ENCODE measurements at places on chromosomes 1 and 21.

DNA sequence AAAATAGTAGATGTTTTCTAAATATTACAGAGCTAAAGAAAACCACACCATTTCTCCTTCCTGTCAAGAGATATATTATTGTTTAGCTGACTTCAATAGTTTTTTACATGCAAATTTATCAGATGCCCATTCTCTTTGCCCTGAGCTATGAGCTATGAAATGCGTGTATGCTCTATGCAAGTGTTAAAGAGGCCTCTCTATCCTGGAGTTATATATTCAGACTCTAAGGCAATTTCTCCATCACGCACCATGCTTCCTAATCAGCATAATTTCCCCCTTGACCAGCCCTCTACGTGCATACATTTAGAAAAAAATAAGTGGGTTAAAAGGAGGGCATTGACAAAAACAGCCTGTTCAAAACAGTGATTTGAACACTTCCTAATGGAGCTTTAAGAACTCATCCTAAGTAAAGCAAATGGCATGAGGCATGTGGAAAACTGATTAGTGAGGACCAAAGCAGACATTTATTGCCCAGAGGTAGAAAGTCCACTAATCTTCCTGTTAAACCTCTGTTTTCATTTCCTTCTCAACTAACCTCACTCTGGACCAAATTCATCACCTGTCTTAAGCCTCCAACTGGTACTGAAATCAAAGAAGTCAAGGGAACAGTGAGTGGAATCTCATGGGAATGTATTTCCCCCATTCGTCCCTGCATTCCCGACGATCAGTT, 565.8 kb upstream of the PKN2 start:
- no peak for DNase-seq

GRCh38 chr1:33741749-33742148, 122.1 kb upstream of the HMGB4 start:
- no peak for DNase-seq

DNA sequence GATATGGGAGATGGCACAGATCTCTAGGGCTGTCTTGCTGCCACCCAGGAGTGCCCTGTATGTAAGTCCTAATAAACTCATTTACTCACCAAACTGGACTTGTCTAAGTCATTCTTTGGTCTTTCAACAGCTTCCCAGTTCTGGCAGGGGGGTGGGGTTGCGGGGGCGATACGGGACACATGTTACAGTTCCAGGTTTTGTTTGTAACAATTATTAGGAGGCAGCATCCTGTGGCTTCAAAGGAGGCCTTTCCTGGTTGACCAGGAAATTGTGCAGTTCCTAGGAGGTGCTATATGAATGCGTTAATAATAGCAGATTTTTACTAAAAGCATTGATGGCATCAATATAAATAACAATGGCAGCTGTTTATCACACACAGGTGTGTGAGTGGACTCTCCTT, 42.7 kb upstream of the TRIM45 start:
- no peak for DNase-seq

DNA sequence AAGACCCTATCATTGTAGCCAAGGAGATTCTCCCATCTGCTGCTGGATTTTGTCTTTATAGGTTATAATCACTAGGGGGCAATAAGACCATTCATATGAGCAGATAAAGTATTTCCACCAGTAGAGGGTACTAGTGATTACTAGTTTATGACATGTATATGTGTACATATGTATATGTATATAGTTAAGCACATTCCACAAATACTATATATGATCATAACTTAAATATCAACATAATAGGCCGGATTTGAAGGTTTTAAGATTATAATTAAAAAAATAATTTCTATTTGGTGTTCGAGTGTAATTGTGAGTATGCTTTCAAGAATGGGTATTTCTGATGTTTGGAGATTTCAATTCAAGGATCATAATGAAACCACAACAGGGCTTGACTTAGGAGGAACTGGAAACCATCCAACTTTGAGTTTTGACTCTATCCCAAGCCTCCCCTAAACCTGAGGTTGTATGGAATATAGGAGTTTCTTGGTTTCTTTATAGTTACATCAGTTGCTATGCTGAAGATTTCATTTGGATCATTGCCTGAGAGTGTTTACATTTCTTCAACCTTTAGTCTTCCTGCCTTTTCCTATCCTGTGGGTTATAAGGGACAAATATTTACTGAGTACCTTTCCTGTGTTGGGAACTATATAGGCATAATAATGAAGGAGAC, 16.9 kb downstream of the TCEANC2 start:
- DNase-seq = peak; percentile 68

DNA sequence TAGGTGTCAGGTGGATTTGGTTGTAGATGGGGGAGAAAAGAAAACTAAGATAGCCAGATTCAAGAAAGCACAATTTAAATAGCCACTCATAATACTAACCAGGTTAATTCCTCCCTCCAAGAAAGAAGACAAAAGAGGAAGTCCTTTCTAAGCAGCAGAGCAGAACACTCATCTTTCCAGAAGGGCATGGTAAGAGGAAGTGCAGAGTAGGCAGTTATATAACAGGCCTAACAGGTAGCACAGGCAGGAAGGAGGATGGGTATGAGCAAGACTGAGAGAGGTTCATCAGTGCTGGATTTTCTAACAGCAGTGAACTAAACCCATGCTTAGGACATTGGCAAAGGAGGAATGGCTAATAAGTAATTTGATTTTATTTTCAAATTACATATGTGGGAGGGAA, 517.5 kb downstream of the PLPP3 start:
- DNase-seq = peak; percentile 6

- no peak for DNase-seq
These were observed 32.0 kb downstream of the DNAJC6 start for GRCh38 chr1:65341381-65341780.

GRCh38 chr1:4664606-4665005, 10.2 kb downstream of the AJAP1 start:
- DNase-seq = no peak

DNA sequence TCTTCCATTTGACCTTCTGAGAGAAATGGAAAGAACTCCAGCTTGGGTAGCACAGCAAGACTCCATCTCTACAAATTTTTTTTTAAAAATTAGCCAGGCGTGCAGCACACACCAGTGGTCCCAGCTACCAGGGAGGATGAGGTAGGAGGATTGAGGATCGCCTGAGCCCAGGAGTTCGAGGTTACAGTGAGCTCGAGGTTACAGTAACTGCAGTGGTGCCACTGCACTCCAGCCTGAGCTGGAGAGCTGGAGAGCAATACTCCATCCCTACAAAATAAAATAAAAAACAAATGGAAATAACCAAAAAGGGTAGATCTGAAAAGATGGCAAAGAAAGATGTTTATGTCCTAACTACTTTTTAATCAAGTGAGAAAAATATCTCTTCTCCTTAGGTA, 14.5 kb downstream of the POGZ start:
- no peak for DNase-seq

GRCh38 chr1:221347706-221348105, 394.2 kb downstream of the DUSP10 start:
- DNase-seq = no peak

DNA sequence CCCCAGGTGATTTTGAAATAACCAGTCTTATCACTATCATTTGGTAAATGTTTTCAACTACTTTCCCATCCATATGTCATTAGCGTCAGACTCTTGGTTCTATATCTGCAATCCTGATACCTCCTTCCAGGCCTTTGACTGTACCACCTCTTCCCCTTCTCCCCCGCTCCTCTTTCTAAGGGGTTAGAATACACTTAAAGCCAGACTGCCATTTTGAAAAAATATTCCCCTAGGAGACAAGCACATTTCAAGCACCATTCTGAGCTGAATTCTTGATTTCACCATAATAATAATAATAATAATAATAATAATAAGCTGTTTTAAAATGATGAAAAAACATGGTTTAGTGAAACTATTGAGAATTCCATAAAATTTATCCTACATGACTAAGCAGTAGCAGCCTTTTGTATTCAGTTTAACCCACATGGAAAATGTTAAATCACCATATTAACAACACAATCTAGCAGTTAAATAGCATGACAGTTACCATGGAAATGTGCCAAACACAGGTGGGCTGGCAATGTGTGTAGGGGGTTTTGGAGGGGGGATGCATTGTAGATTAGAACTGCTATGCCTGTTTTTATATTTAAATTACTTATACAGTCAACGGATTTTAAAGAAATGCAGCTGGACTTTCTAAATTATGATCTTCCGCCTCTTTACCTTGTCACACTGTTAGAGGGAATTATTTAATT, 480.2 kb upstream of the DEPDC1 start:
- DNase-seq = no peak

DNA sequence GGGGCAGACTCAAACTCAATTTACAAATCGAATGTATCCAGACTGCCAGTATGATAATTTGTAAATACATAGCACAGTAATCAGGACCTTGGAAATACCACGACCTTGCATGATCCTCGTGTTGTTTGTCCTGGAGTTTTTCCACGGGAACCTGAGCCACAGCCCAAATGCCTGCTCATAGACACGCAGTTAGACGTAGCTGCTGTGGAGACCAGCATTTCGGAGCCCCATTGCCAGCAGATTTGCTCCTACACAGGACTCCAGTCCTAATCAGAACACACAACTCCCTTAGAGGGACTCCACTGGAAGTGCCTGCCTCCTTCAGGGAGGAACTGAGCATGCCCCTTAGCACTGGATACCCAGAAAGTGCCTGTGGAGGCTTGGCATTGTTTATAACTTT, 163.2 kb downstream of the GALNT2 start:
- no peak for DNase-seq

DNA sequence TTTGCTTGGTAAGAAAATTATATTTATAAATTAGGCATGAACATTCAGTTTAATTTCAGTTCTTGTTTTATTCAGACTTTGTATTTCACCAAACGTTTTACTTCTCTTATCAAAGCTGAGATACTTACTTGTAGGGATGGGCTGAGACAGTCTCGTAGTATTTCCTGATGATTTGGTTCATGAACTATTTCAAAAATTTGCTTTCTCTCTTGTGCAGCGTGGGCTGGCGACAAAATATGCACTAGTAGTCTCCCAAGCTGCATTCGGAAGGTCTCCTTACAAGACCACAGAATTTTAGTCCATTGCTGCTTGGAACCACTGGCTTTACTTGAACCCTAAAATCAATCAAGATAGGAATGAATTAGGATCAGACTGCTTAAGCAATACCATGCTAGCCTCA, 91.7 kb upstream of the GNG4 start:
- DNase-seq = no peak

GRCh38 chr1:24806588-24806987, 61.3 kb downstream of the CLIC4 start:
- no peak for DNase-seq

- DNase-seq = no peak
These were observed 42.1 kb upstream of the ZP4 start for GRCh38 chr1:237932816-237933215.

DNA sequence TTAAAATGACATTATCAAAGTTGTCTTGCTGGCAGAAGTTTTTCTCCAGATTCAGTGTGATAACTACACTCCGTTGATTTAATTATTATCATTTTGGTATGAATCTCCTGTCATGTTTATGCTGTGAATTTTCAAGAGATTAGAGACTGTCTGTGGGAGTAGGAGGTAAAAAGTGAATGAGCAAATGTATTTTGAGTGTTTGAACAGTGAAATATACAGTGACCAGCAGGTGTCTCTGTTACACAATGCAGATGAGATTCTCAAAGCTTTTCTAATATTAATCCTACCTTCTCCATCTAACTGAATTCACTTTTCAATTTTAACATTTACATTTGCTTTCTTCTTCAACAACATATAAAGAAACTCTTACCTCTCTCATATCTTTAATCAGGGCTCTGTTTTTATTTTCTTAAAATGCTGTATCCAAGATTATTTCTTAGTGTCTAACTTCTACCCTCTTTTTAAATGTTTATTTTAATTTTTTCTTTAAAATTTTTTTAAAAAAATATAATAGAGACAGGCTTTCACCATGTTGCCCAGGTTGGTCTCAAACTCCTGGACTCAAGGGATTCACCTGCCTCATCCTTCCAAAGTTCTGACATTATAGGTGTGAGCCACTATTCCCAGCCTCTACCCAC, 20.9 kb upstream of the HSPA13 start:
- peak; percentile 54 for DNase-seq

- DNase-seq = peak; percentile 80
These were observed 16.5 kb upstream of the ZC3H11B start for GRCh38 chr1:219629296-219629880.

DNA sequence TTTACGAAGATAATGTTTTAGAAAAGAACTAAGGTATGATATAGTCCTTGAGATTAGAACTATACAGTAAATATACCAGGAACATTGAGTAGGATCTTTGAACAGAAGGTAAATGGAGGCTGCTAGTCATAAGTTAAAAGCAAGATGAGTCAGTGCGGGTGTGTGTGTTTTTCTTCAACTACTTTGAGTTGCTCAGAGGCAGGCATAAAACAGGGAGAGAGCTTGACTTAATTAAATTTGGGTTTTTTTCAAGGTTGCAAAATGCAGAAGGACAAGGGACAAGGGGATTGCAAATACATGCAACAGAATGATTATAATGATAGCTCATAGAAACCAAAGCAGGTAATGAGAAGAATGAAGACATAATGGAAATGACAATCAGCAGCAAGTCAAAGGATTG, 815.1 kb downstream of the NCAM2 start:
- DNase-seq = no peak

GRCh38 chr1:41805771-41806471, 112.8 kb downstream of the HIVEP3 start:
- DNase-seq = no peak

DNA sequence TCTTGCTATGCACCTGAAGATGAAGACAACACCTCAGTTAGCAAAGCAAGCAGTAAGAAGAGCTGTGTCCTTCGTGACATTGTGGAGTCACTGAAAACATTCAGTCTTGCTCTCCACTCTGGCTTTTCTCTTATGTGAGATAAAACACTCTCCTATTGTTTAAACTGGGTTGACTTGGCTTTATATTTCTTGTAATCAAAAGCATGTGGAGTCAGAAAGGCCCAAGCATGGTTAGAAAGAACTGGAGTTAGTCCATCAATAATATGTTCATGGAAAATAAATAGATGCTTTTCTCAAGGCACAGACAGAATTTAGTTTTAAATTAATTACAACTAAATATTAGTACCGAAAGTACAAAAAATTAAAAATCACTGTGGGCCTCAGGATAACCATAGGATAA, 61.7 kb downstream of the UBE2U start:
- no peak for DNase-seq

GRCh38 chr1:66402194-66402593, 131.8 kb upstream of the SGIP1 start:
- no peak for DNase-seq

DNA sequence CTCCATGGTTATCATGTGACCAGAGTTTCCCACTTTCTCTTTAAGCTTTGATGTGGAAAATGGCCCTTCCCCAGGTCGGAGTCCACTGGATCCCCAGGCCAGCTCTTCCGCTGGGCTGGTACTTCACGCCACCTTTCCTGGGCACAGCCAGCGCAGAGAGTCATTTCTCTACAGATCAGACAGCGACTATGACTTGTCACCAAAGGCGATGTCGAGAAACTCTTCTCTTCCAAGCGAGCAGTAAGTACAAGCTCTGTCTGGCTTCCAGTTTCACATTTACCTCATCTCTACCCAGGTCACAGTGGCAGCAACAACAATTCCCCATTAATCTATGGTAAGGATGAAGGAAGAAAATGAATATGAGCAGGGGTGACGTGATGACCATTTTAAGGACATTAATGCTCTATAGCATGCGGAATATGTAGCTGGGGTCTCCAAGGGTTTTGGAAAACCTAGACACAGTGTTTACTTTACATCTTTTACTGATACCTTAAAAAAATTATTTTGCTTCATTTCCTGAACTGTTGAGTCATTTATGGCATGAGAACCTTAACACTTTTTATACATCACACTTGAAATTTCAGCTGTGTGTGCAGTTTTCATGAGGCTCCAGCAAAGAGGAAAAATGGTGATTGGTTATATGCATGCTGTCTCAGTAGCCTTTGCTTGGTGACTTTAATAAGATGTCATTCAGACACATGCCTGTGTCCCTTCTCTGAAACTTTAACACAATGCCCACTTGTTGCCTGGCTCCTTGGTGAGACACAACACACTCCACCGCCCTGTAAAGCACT, 286.3 kb upstream of the SGIP1 start:
- DNase-seq = no peak
